ENCODE measurements at places on chromosomes 2 and 18. TPM values are rescaled to one million over a fixed set of nuclear protein-coding genes. Genes with fewer than 3 reads are reported as not detected.

Gene CXCR1
- not detected for total RNA-seq

Gene DNER
- total RNA-seq: not detected

Gene GBX2
- not detected for total RNA-seq

Gene CD8B2
- 1.7 TPM for total RNA-seq

- DNase-seq: no peak
Observed at GRCh38 chr2:149061133-149061745, 22.7 kb downstream of the LYPD6B start.

DNA sequence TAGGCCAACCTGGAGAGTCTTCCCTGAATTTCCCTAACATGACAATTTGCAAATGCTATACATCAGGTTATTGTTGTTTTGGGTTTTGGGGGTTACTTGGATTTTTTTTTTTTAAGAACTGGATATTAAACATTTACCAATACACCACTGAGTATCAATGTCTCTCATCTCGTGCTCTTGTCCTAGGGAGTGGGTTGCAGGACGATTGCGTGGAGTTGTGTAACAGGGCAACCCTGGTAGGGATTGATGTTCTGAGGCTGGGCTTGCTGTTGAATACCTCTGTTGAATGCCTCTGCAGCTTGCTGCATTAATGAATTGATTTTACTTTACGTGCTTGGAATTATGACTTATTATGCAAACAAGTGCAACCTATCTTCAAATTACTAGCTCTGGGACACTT, 18.8 kb upstream of the FOSL2 start:
- DNase-seq: no peak

- DNase-seq: no peak
Observed at GRCh38 chr2:230666885-230667712, 45.5 kb upstream of the CAB39 start.

DNA sequence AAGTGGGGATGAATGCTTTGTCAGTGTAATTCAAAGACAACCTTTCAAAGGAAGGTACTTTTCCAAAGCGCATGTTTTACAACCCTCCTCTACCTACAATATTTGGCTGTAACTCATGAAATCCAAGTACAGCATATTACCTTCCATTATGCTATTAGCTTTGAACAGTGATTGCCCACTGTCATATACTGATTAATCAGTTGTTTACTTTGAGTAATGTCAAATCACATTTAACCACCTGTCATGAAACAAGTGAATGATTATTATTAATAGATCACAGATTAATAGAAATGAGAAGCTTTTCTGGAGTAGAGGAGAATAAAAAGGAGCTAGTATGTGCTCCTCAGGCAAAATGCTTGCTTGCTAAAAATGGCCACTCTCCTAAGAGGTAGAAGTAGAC, 150.5 kb upstream of the SMAD7 start:
- DNase-seq: no peak

Gene SCN9A
- 0.75 TPM for total RNA-seq

- DNase-seq: peak; percentile 12
Observed at GRCh38 chr2:241767464-241768250, 9.0 kb upstream of the GAL3ST2 start.

Gene HOXD1
- not detected for total RNA-seq

Gene CUL3
- total RNA-seq: 95.9 TPM

Gene GTF2A1L
- not detected for total RNA-seq

Gene GREB1L
- total RNA-seq: 0.09 TPM

DNA sequence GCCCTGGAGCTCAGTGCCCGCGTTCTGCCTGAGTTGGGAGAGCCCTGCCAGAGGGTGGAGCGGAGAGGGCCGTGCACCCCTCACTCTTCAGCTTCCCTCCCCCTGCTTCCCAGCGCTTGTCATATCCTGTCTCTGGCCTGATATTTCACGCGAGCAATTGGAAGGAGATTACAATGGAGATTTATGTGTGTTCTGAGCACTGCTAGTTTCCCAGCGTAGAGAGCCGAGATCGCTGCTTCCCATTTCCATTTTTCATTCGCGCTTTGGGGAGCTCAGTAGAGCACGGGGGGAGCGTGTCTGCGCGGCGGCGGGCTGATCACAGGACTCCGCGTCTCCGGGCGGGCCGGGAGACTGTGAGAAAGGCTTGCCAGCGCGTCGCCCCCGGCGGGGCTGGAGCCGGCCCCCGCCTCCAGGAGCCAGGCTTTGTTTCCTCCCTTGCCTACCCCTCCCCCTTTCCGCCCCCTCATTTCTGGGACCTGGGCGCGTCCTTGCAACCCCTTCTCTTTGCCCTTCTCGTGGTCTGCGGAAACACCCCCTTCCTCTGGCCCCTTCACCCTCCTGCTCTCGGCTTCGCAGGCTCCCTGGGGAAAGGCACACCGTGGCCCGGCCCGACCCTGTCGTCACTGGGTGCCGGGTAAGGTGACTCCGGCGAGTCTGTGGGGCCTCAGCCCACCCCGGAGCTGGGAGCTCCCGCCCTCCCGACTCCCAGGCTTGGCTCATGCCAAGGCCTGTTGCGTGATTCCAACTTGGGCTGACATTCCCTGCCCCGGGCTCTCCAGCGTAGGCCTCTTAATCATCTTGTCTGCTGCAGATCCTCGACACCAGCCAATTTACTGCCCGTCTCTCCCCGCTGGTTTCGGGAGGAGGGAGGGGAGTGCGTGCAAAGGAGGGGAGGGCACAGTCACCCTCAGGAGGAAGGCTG, 5.8 kb downstream of the DLX2 start:
- DNase-seq: peak; percentile 10

Gene COL5A2
- total RNA-seq: 1.3 TPM

Gene AFF3
- total RNA-seq: 10.2 TPM

- no peak for DNase-seq
Observed at GRCh38 chr2:26521054-26521912, 43.4 kb upstream of the OTOF start.

DNA sequence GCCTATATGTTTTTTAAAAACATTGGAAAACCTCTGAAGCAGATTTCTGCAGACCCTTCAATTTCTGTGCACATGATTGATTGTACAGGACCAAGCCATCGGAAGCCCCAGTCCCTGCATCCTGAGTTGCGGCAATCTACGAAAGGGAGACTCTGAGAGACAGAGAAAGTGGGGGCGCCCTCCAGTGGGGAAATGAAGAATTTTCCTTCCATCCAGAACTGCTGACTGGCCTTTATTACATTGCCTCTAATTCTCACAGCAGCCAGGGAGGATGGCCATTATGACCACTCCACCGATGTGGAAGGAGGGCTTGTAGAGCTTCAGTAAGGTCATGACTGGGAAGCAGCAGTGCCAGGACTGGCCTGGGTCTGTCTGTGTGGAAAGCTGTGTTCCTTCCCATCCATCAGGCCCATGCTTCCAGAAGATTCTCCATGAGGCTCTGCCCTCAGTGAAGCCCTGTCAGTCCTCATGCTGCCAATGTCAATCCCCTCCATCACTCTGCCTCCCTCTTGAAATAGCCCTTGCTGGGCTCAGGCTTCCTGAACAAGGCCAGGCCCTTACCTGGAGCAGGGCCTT, 20.0 kb upstream of the RESP18 start:
- peak; percentile 36 for DNase-seq

DNA sequence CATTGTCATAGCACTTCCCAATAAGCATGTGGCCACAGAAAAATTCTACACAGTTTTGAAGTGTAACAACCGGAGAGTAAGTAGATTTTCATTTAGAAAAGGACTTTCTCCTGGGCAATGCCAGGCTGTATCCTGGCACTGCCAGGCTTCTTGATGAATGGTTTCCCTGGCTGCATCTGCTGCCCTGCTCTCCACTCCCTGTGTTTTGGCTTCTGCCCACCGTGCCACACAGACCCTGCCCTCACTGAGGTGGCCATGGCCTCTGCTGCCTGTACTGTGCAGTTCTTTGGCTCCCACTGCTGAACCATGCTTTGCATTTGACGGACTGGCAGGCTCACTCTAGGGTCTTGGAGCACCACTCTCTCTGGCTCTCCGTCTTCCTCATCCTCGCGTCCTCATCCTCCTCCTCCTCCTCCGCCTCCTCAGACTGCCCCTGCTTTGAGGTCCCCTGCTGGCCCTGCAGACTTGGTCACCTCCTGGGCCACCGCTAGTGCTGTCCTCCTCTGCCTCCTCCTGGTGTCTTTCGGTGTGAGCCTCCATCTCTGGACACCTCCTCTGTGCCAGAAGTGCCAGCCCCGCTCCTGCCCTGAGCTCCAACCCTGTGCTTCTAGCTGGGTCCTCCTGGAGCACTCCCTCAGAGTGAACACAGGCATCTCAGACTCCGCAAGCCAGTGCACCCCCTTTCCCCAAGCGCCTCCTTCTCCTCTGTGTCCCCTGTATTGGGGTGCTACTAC, 45.9 kb upstream of the CNGA3 start:
- DNase-seq: no peak

Gene RBM43
- total RNA-seq: 16.8 TPM

GRCh38 chr2:105828558-105828957, 83.8 kb downstream of the NCK2 start:
- DNase-seq: no peak

Gene TNFAIP6
- not detected for total RNA-seq

GRCh38 chr2:48984922-48985321, 169.4 kb downstream of the FSHR start:
- DNase-seq: no peak

DNA sequence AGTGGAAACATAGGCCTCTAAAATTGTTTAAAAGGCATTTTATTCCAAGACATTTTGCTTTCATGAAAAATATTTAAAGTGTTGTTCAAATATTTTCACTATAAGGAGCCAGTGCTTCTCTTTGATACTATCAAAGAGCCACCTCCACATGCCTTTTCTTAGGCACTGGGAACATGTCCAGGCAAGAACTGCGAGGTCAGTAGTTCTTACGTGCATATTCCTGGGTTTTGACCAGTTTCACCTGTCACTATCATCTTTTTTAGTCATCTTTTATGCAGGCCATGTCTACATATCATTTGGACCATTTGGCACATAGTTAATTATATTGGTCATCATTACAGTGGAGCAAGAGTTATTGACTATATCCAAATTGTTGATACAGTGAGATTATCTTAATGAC, 195.3 kb downstream of the CCDC85A start:
- DNase-seq: no peak

GRCh38 chr2:212596688-212597087, 58.1 kb upstream of the ERBB4 start:
- DNase-seq: no peak

Gene ZNF396
- total RNA-seq: 0.88 TPM

DNA sequence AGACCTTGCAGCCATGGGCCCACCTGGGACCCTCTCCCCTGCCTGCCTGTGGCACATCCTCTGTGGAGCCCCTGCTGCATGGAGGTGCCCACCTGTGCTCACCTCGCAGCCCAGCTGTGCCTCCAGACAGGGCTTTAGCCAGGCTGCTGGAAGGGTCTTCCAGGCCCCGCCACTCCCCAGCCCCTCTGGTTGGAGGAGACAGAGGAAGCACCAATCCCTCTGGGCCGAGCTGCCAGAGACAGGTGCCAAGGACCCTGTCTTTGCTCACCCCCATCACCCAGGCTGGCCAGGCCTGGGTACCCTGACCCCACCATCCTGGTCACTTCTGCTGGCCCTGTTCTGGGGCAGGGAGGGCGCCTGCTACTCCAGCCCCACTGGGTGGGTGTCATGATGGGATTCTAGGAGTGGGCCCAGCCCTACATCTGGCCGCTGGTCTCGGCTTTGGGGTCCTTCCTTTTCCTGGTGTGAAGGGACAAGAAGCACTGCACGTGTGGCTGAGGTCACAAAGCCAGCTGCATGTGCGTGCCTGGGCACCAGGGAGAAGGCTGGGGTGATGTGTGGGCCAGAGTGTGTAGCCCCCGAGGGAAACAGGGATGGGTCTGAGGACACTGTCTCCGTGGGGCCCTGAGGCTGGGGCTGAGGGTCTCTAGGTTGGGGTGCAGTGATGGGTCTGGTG, 9.3 kb upstream of the NEU4 start:
- no peak for DNase-seq

Gene ANTXR1
- 0.64 TPM for total RNA-seq

Gene SMYD1
- not detected for total RNA-seq

Gene ERICH2
- total RNA-seq: not detected

- DNase-seq: no peak
Observed at GRCh38 chr2:57022496-57022895, 838.7 kb downstream of the CCDC85A start.
